Pulmonary artery endothelial cell (primary cell): ENCODE measurements at places on chromosomes 2 and 18.

GRCh38 chr2:191899410-191899809 is 52.5 kb upstream of the CAVIN2 start:
- peak; percentile 82 for DNase-seq

GRCh38 chr2:128501006-128501690 is 182.5 kb upstream of the HS6ST1 start:
- DNase-seq, result no peak

DNA sequence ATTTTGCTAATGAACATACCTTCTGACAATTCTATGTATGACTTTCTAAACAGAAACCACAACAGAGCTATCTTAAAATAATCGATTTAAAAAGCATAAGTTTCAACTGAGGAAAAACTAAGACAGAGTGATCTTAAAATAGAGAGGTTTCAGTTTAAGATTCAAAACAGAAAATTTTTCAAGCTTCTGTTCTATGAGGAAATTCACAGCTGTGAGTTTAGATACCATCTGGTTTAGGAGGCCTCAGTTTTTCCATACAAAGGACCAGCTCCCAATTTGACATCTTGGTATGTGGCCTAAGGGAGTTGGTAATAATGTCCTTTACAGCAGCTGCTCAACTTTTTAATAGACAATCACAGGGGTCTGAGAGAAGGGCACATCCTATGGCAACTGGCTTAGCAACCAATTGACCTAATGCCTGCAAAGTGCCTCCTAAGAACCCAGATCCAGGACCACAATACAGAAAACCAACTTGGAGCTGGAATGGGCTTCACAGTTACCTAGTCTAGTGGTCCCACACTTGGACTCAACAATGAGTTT is 39.7 kb downstream of the MDH1 start:
- no peak for DNase-seq

GRCh38 chr2:168633895-168634294 is 168.5 kb upstream of the NOSTRIN start:
- DNase-seq, result no peak

- no peak for DNase-seq
Measured at GRCh38 chr2:217489145-217489960, 513.4 kb downstream of the TNS1 start.

- no peak for DNase-seq
Measured at GRCh38 chr18:683531-683930, 26.1 kb downstream of the TYMS start.

- no peak for DNase-seq
Measured at GRCh38 chr2:64847930-64848329, 141.3 kb upstream of the SLC1A4 start.

DNA sequence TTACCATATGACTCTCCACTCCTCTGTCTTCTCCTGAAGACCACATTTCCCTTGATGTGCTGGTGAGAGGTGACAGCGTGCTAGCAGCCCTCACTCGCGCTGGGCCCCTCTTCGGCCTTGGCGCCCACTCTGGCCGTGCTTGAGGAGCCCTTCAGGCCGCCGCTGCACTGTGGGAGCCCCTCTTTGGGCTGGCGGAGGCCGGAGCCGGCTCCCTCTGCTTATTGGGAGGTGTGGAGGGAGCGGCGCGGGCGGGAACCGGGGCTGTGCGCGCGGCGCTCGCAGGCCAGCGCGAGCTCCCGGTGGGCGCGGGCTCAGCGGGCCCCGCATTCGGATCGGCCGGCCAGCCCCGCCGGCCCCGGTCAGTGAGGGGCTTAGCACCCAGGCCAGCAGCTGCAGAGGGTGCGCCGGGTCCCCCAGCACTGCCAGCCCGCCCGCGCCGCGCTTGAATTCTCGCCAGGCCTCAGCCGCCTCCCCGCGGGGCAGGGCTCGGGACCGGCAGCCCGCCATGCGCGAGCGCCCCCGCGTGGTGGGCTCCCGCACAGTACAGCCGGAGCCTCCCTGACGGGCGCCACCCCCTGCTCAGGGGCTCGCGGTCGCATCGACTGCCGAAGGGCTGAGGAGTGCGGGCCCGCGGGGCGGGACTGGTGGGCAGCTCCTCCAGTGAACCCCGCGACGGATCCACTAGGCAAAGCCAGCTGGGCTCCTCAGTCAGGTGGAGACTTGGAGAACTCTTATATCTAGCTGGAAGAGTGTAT is 246.6 kb upstream of the REG3G start:
- DNase-seq, result no peak

DNA sequence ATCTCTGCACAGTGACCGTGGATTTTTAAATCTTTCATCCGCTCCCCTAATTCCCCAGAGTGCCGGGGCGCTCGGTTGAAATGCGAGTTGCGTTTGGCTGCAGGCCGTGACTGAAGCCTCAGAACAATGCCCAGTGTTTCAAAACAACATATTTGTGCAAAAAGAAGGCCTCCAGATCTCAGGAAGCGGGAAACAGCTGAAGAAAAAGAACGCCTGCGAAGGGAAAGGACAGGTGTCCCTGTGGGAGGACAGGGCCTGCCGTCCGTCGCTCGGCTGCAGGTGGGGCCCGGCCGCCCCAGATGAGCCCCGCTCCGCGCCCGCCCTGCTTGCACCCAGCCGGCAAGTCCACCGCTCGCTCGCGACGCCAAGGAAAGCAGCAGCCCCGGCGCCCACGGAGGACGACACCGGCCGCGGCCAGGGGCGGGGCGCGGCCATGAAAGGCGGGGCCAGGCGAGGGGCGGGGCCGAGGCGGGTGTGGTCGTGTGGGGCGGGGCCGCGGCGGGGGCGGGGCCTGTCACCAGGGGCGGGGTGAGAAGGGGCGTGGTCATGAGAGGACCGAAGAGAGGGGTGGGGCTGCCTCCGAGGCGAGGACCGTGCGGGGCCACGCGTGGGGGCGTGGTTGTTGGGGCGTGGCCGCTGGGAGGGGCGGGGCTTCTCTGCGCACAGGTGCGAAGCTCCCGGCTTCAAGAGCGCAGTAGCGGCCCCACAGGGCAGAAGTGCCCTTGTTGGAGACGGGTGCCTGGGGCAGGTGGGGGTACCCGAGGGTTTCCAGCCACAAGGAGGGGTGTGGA is 17.6 kb upstream of the BOK start:
- DNase-seq, result no peak

DNA sequence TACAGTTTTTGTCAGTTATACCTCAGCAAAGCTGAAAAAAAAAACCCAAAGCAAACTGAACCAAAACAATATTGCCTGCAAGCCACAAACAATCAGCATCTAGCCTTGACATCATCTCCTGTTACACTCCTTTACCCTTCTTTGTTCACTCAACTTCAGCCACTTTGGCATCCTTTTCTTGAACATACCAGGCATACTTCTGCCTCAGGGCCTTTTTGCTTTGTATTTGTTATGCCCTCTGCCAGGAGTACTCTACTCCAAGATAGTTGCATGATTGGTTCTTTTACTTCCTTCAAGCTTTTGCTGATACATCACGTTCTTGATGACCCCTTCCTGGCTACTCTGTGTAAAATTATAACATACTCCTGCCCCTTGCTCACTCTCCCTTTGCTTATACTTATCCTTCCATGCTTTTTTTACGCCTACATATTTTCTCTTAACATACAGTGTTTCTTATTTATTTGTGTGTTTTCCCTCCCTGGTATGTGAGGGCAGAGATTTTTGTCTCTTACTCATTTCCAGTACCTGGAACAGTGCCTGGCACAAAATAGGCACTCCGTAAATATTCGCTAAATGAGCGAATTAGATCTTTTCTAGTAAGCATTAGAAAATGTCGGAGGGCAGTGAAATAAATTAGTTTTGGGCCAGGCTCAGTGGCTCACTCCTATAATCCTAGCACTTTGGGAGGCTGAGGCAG is 12.7 kb downstream of the ABI2 start:
- peak; percentile 93 for DNase-seq

- no peak for DNase-seq
Measured at GRCh38 chr18:28178720-28179119, 1.8 kb upstream of the CDH2 start.

GRCh38 chr2:6896930-6897759 is 19.6 kb downstream of the RSAD2 start:
- no peak for DNase-seq
